ENCODE measurements at places on chromosomes 11 and 22. TPM values are rescaled to one million over a fixed set of nuclear protein-coding genes. Genes with fewer than 3 reads are reported as not detected.

The OR52I2 gene
- total RNA-seq = not detected

The PHF21A gene
- total RNA-seq = 20.5 TPM

The IL10RA gene
- total RNA-seq = 0.05 TPM

The CDCA5 gene
- 53.4 TPM for total RNA-seq

The SCN3B gene
- total RNA-seq = 0.10 TPM

The FBLN1 gene
- total RNA-seq = 28.6 TPM

- no peaks in the 10 kb centered on the region for H3K27me3 ChIP-seq
- peak overlapping the region; percentile 85 for H3K27ac ChIP-seq
Measured at GRCh38 chr11:35163209-35163608, 24.2 kb downstream of the CD44 start.

GRCh38 chr11:57620467-57620866 lies 23.0 kb downstream of the SERPING1 start:
- H3K4me1 ChIP-seq = no peaks in the 10 kb centered on the region
- no peak overlapping the region for H3K27ac ChIP-seq
- H3K4me3 ChIP-seq = no peak overlapping the region
- no peak for DNase-seq
- no peaks in the 10 kb centered on the region for H3K36me3 ChIP-seq
- no peaks in the 10 kb centered on the region for H3K27me3 ChIP-seq

- H3K4me3 ChIP-seq = no peak overlapping the region
- peaks cover 45% of the 10 kb centered on the region for H3K27me3 ChIP-seq
- H3K27ac ChIP-seq = no peak overlapping the region
- H3K36me3 ChIP-seq = no peaks in the 10 kb centered on the region
- DNase-seq = no peak
- H3K4me1 ChIP-seq = no peaks in the 10 kb centered on the region
Measured at GRCh38 chr22:32600147-32600546, 125.5 kb downstream of the FBXO7 start.

- H3K4me3 ChIP-seq = no peak overlapping the region
- H3K36me3 ChIP-seq = no peaks in the 10 kb centered on the region
- H3K27me3 ChIP-seq = peaks cover 14% of the 10 kb centered on the region
- no peak for DNase-seq
- no peak overlapping the region for H3K27ac ChIP-seq
- H3K4me1 ChIP-seq = no peaks in the 10 kb centered on the region
Measured at GRCh38 chr11:101104716-101105115, 24.9 kb downstream of the PGR start.

GRCh38 chr11:31940371-31941037 lies 129.4 kb upstream of the PAX6 start:
- no peaks in the 10 kb centered on the region for H3K4me1 ChIP-seq
- H3K27ac ChIP-seq = no peak overlapping the region
- DNase-seq = no peak
- no peak overlapping the region for H3K4me3 ChIP-seq
- H3K36me3 ChIP-seq = no peaks in the 10 kb centered on the region

- peaks cover 56% of the 10 kb centered on the region for H3K27me3 ChIP-seq
- no peak overlapping the region for H3K4me3 ChIP-seq
- no peak for DNase-seq
- no peak overlapping the region for H3K27ac ChIP-seq
- H3K4me1 ChIP-seq = no peaks in the 10 kb centered on the region
- no peaks in the 10 kb centered on the region for H3K36me3 ChIP-seq
Measured at GRCh38 chr22:23411739-23412138, 168.4 kb downstream of the IGLL1 start.

- no peaks in the 10 kb centered on the region for H3K36me3 ChIP-seq
- no peaks in the 10 kb centered on the region for H3K27me3 ChIP-seq
- no peaks in the 10 kb centered on the region for H3K4me1 ChIP-seq
Measured at GRCh38 chr11:112806256-112806655, 155.0 kb upstream of the NCAM1 start.

GRCh38 chr22:36010882-36011281 lies 17.7 kb downstream of the RBFOX2 start:
- H3K4me3 ChIP-seq = no peak overlapping the region
- peaks cover 48% of the 10 kb centered on the region for H3K4me1 ChIP-seq
- no peaks in the 10 kb centered on the region for H3K36me3 ChIP-seq
- no peaks in the 10 kb centered on the region for H3K27me3 ChIP-seq
- no peak for DNase-seq

DNA sequence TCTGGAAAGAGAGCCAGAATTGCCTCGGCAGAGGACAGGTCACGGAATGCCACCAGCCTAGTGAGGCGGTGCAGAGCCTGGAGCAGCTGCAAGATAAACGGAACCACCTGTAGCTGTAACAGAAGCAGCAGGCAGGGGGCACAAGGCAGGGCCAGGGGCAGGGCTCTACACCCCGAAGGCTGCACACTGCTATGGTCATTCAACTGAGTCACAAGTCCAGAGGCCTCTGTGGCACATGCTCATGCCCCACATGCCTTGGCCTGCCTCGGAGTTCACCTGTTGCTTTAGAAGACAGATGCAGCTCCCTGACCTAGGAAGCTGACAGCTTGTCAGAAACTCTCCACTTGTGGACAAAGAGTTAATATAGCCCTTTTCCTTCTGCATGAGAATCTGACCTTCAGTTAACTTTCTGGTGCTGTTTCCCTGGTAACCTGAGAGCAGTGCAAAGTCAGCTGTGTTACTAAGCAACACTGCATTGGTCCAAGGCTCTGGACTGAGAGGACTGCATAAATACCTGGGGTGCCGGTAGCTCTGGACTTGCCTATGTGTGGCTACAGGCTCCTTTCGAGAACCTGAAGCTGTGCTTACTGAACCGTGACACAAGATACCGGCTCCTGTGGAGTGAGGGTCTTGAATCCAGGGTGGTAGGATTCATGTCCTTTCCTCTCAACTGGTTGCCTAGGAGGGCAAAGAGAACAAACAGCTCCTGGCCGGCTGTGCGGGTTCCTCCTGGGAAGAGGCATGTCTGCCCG lies 10.5 kb downstream of the COMMD9 start:
- H3K27me3 ChIP-seq = no peaks in the 10 kb centered on the region
- H3K4me1 ChIP-seq = no peaks in the 10 kb centered on the region
- no peak overlapping the region for H3K27ac ChIP-seq
- DNase-seq = no peak
- H3K36me3 ChIP-seq = no peaks in the 10 kb centered on the region

DNA sequence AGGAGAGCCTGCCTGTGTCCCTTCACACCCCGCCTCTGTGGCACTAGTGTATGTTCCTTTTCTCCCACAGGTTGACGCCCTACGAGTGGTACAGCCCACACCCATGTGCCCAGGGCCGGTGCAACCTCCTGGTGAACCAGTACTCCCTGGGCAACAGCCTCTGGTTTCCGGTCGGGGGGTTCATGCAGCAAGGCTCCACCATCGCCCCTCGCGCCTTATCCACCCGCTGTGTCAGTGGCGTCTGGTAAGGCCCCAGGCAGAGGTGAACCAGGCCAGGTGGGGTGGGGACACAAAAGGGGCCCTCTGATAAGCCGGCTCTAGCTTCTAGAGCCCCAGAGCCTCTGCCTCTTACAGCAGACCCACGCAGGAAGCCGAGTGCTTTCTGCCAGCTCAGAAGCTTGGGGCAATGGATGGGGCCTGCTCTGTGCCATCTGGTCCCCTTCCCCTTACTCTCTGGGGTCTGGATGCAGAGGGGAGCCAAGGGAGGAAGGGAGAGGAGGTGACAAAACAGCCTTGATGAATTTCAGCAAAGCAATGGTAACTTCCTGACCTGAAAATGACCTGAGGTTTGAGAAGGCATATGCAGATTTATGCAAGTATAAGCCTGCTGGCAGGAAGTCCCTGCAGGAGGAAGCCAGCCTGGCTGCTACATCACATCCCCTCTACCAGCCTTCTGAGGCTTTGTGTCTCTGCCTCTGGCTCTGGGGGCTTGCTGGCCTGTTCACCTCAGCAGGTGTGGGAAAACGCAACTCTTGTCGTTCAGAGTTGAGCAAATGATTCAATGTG lies 67.0 kb upstream of the TBCEL start:
- H3K4me1 ChIP-seq = no peaks in the 10 kb centered on the region
- DNase-seq = no peak
- no peak overlapping the region for H3K27ac ChIP-seq
- peaks cover 30% of the 10 kb centered on the region for H3K27me3 ChIP-seq
- peaks cover 5% of the 10 kb centered on the region for H3K36me3 ChIP-seq

DNA sequence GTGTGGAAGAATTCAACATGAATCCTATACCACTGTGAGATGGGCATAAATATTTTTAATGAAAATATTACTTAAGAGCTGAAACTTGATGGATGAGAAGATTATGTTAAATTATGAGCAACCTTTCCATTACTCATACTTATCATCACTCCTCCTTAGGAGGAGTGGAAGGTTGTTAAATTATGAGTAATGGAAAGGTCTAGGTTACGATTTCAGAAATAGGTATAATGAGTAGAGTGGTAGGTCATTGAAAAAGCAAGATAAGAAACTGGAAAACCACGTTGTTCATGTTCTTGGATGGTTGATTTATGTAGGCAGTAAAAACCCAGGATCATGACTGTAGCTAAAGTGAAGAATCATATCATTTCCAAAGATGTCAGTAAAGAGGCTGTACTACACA lies 973.2 kb upstream of the RAG2 start:
- H3K36me3 ChIP-seq = no peaks in the 10 kb centered on the region
- no peak overlapping the region for H3K27ac ChIP-seq
- no peak overlapping the region for H3K4me3 ChIP-seq
- H3K4me1 ChIP-seq = no peaks in the 10 kb centered on the region
- H3K27me3 ChIP-seq = no peaks in the 10 kb centered on the region

- H3K27ac ChIP-seq = no peak overlapping the region
- H3K4me1 ChIP-seq = peaks cover 14% of the 10 kb centered on the region
- peaks cover 49% of the 10 kb centered on the region for H3K27me3 ChIP-seq
- H3K36me3 ChIP-seq = no peaks in the 10 kb centered on the region
Measured at GRCh38 chr11:119478711-119479285, 55.8 kb upstream of the THY1 start.

GRCh38 chr11:18696638-18697225 lies 1.8 kb upstream of the TMEM86A start:
- peaks cover 25% of the 10 kb centered on the region for H3K36me3 ChIP-seq
- DNase-seq = no peak
- H3K27ac ChIP-seq = no peak overlapping the region
- no peak overlapping the region for H3K4me3 ChIP-seq
- H3K4me1 ChIP-seq = peaks cover 39% of the 10 kb centered on the region
- no peaks in the 10 kb centered on the region for H3K27me3 ChIP-seq

- peaks cover 10% of the 10 kb centered on the region for H3K27me3 ChIP-seq
- H3K4me1 ChIP-seq = no peaks in the 10 kb centered on the region
- DNase-seq = no peak
- no peak overlapping the region for H3K27ac ChIP-seq
Measured at GRCh38 chr11:127252321-127252720, 251.8 kb upstream of the KIRREL3 start.

- no peak overlapping the region for H3K27ac ChIP-seq
- no peak overlapping the region for H3K4me3 ChIP-seq
- no peaks in the 10 kb centered on the region for H3K36me3 ChIP-seq
- DNase-seq = no peak
- no peaks in the 10 kb centered on the region for H3K27me3 ChIP-seq
- peaks cover 29% of the 10 kb centered on the region for H3K4me1 ChIP-seq
Measured at GRCh38 chr11:95682552-95682951, 107.0 kb downstream of the FAM76B start.

DNA sequence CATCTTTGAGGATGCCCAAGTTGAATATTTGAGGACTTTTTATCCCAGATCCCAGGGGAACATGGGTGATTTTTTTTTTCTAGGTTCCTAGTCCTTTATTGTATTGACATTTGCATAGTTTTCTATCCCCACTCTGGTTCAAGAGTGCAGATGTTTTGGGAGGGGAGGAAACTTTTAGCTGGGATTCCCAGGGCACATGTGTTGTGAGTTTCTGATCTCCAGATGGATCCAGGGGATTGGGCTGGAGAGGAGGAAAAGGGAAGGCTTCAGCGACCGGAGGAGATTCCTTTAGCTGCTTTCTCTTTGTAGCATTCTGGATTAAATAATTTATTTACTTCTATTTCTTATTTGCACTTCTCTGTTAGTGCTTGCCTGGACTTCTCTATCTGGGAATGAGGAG lies 14.7 kb upstream of the SORL1-AS1 start:
- DNase-seq = no peak
- H3K4me1 ChIP-seq = peaks cover 19% of the 10 kb centered on the region
- H3K36me3 ChIP-seq = no peaks in the 10 kb centered on the region
- H3K4me3 ChIP-seq = no peak overlapping the region

DNA sequence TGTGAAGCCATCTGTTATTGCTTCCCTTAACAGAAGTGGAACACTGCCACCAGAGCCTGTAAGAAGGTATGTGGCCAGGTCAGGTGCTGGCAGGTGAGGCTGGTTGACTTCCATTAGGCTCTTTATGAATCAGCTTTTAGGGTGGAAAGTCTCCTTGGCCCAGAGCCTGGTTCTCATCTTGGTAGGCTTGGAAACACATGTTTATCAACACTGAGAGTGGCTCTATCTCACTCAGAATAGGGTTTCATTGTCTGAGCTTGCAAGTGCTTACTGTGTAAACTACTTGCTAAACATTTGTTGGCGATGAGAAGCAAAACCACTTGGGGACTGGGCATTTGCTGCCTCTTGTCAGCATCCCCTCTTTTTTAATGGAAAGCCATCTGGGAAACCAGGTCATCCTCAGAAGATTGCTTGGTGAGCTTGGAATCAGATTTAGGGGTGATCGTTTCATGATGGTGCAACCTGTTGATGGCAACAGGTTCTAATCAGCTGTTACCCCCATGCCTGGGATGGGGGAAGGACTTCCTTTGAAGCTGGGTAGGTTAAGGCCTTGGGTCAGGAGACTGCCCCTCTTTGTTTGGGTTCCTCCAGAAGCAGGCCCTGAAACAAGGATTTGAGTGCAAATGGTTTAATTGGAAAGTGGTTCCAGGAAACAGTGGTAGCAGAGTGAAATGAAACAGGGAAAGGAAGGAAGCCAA lies 75.0 kb upstream of the AMPD3 start:
- no peak overlapping the region for H3K4me3 ChIP-seq
- no peaks in the 10 kb centered on the region for H3K36me3 ChIP-seq
- no peaks in the 10 kb centered on the region for H3K4me1 ChIP-seq

DNA sequence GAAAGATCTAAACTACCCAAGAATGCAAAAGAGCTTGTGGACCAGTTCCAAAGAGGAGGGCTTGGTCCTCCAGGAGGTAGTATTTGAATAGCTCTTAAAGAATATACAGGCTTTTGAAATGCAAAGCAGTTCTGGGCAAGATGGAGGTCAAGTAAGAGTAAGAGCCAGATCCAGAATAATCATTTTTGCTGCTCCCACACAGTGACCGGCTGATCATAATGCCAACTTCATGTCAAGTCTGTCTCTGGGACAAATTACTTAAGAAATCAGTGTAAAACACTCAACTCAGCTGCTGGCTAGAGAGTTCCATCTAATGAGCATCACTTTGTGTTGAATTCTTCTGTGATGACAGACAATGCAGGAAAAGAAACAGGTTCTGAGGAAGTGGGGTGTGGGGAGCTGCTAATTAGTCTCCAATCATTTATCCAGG lies 250.9 kb upstream of the NARS2 start:
- no peak overlapping the region for H3K4me3 ChIP-seq
- H3K27me3 ChIP-seq = peaks cover 39% of the 10 kb centered on the region
- H3K36me3 ChIP-seq = no peaks in the 10 kb centered on the region

All from Calu3 (cell line).